ENCODE measurements at places on chromosomes 11 and 22.

- no peak for DNase-seq
Observed at GRCh38 chr11:120649316-120649715, 137.8 kb downstream of the GRIK4 start.

DNA sequence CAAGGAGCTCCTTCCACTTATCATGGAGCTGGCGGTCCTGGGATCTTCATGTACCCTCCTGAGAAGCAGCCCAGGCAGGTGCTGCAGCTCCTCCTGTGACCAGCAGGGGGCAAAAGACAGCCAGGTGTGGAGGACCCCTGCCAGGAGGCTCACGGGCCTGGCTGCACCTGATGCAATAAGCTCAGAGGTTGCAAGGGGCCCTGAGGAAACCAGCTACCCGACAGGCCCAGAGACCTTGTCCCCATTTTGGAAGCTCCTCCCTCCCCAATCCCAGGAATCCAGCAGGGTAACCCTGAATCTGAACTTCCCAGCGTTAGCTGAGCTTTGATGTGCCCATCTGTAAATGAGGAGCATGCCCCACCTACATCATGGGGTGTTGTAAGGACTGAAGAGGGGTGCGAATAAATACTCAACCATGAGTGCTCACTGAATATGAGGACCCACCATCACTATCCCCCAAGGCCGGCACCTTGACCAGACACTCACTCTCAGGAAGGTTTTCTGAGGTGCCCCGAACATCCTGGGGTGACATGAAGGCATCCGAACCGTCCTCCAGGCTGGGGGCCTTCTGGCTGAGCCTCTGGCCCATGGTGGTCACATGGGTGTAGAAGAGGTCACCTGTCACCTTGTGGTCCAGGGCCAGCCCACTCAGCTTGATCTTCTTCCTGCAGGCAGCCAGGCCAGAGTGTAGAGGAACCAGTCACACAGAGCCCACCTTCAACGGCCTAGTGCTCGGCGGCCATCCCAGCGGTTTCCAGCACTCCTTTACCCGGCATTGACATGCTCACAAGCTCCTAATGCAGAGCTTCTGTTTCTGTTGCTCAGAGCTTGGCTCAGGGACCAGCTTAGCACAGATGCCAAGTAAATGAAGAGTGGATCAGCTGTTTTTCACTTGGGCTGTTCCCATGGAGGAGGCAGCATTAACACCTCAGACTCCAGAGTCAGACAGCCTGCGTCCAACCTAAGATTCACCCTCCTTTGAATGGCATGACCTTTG is 21.7 kb downstream of the SLC43A1 start:
- DNase-seq, result no peak

DNA sequence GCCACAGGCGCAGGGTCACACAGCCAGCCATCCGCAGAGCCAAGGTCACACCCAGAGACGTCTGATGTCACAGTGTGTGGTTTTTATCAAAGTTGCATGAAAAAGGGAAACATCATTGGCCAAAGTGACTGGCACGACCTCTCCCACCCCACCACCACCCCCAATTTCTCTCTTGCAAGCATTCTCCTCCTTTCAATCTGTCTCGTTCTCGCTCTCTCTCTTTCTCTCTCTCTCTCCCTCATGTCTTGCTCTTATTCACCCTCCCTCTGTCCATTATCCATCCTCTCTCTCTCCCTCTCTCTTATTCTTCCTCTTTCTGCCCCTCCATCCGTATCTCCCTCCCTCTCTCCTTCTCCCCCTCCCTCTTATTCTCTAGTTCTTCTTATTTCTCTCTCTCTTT is 40.6 kb downstream of the MN1 start:
- DNase-seq, result no peak

GRCh38 chr11:2668876-2669275 is 30.9 kb downstream of the KCNQ1OT1 start:
- no peak for DNase-seq

GRCh38 chr22:21951062-21951461 is 1.6 kb downstream of the PPM1F start:
- no peak for DNase-seq

DNA sequence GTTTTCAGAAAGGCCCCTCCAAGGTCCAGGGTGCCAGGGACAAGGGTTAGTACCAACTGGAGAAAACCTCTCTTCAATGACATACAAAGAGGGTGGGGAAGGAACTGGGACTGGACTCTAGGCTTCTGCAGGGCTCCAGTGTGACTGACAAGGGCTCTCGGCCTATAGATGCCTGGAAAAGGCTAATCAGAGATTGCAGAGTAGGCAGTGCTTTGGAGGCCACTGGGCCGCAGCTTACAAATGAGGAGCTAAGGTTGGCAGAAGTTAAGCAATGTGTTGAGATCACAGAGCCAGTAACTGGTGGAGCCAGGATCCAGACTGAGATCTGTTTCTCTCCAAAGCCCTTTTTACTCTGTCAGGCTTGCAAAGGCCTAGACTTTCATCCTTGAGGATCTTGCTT is 7.4 kb upstream of the DGKZ start:
- DNase-seq, result no peak

GRCh38 chr11:34356913-34357700 is 703 bp downstream of the ABTB2 start:
- no peak for DNase-seq

GRCh38 chr11:110886288-110886970 is 174.2 kb upstream of the ARHGAP20 start:
- DNase-seq, result no peak

DNA sequence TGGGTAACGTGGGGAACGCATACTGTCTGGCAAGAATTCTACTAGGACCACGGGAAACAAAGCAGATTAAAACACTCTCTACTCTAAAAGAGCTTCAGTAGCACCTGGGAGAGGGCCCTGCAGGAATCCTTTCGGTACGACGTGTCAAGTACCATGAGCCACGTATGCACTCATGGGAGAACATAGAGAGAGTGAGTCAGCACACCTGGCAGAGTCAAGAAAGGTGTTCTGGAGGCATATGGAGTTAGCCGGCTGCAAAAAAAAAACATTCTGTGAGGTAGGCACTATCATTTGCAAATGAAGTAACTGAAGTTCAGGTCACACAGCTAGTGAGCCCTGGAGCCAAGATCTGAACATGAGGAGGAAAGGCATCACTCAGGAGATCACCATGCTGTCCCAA is 71.1 kb upstream of the BID start:
- no peak for DNase-seq

DNA sequence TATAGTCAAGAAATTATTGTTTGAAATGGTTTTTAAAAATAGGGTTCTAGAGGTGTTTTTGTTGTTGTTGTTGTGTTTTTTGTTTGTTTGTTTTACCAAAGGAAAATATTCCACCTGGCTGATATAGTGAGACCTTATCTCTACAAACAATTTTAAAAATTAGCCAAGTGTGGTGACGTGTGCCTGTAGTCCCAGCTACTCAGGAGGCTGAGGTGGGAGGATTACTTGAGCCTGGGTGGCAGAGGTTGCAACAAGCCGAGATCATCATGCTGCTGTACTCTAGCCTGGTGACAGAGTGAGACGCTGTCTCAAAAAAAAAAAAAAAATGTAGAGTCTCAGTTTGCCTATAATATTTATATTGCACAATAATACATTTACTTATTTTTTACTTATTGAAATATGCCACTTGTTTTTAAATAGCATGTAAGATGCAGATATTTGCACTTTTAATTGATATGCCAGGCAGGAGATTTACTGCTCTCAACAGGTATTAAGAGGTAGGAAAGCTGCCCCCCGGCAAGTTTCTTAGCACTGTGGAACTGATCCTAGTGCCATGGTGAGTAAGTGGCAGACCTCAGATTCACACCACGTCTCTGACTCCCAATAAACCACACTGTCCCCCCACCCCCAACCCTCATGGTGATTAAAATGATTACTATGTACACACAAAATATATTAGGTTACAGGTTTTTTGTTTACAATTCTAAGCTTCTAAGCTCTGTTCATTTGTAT is 157.4 kb downstream of the TEAD1 start:
- no peak for DNase-seq

DNA sequence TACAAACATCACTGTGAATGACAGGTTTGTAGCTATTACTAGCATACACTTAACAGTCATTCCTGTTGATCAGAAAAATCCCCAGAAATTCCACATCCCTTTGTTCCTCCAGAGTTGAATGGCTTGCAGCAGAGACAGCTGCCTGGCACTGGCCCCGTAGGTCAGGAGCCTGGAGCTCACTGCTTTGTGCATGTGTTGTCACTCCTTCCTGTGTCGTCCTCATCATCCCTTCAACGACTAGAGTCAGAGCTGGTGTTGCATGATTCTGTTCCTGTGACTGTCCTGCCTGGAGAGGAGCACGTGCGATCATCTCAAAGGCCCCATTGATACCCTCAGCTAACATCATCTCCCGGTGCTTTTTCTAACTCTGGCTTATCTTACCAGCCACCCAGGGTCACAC is 58.3 kb downstream of the LDLRAD3 start:
- no peak for DNase-seq

- DNase-seq, result no peak
Observed at GRCh38 chr11:70882716-70883085, 369.7 kb downstream of the SHANK2 start.

DNA sequence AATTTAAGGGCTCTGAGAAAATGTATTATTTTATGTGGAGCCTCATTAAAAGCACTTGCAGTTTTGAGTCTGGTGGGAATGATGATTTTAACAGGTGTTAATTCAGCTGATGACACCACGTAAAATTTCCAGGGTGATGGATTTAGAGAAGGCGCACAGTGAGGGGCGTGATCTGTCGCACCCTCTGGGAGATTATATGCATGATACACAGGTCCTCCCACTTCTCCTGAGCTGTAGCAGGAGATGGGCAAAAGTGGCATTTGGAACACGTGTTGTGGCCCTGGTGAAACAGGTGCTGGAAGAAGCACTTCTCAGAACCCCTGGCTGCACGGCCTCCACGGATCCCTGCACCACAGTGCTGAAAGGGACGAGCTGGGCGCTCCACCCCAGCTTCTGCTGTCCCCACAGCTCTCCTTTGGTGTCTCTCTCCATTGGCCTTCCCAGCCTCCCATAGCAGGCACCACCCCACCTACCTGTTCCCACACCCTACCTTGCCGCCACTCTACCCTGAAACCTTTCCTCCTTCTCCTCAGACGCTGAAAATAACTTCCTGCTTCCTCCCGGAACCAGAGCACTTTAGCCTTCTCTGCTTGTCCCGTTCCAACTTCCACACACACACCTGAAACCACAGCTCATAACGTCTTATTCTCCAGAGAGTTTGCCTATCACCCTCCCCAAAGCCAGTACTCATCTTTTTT is 6.9 kb upstream of the SORL1 start:
- no peak for DNase-seq

- no peak for DNase-seq
Observed at GRCh38 chr11:117613521-117613920, 183.5 kb downstream of the DSCAML1 start.

GRCh38 chr22:40479887-40480538 is 109.6 kb downstream of the SGSM3 start:
- no peak for DNase-seq

- no peak for DNase-seq
Observed at GRCh38 chr11:8263109-8263768, 439 bp downstream of the LMO1 start.

GRCh38 chr11:2804701-2805387 is 80.7 kb downstream of the CDKN1C start:
- no peak for DNase-seq

DNA sequence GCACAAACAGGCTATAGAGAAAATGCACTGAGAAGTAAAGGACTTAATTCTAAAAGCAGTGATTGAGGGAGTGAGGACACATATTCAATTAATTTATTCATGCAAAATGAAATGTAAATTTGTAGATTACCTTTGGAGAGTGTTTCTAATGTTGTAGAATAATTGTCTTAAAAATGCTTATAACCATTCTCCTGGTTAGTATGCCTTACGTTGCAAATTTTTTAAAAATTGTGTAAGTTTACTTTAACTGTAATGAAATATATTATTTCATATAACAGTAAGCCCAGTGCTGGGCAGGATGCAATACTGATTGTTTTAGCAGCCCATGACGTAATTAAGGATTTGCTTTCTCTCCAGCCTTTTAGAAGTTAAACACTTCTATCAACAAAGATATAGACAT is 26.6 kb downstream of the OR52E1 start:
- no peak for DNase-seq

GRCh38 chr11:101264306-101264705 is 134.7 kb upstream of the PGR start:
- no peak for DNase-seq

DNA sequence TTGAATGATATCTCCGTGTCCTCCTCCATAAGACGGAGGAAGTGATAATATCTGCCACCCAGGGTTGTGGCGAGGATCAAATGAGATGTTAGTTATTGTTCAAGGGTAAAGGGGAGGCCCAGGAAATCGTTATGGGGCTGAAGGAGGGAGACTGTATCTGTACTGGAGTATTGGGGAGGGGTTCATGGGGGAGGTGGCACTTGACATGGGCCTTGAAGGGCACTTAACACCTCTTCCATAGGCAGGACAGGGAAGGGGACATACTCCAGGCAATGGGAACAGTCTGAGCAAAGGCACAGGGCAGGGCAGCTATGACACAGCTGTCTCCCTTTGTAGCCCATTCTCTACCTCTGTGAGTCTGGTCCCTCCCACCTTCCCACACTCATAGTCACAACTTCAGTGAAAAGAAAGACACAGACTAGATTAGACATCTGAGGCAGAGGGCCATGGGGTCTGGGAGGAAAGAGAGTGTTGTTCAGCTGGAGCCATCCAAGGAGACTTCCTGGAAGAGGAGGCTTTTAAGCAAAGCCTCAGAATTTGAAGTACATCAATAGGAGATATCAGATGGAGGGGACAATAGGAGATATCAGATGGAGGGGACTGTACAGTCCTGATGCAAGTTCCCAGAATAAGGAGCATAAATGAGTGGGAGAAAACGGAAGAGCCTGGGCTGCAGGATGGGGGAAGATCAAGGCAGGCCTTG is 15.8 kb upstream of the DGKZ start:
- DNase-seq, result no peak

DNA sequence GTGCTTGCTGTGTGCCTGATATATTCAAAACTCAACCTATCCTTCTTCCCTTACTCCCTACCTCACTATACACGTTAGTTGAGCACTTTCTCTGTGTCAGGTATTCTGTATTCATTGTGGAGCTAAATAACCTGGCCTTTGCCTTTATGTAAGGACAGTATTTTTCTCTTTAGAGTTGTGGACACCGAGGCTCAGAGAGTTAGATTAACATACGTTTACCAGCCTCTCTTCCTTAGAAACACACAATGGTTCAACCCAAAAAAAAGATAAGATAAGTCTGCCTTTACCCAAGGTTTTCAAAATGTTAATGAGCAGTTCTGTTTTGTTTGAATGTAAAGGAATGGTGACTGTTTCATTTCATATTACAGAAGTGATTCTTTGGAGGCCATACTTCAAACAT is 45.0 kb downstream of the CBL start:
- DNase-seq, result no peak

DNA sequence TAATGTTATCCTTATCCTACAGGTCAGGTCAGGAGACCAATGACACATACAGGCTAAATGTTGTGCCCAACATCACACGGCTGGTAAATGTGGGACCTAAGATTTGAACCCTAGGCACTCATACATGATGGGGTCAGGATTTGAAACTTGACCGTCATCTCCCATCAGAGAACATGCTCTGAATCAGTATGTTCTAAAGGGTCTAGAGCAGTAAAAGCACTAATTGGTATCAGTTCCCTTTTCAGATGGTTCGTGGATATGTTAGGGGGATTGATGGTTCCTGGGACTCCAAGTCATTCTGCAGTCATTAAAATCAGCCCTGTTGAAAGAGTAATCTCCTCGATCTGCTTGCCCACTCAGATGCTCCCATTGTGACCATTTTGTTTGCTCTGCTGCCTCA is 65.5 kb downstream of the BMAL1 start:
- no peak for DNase-seq
